ENCODE measurements at places on chromosomes 4 and X. TPM values are rescaled to one million over a fixed set of nuclear protein-coding genes. Genes with fewer than 3 reads are reported as not detected.
A peak's percentile ranks its signal among the peaks of the same experiment; 100 is the strongest.

- no peak overlapping the region for H3K27ac ChIP-seq
- H3K36me3 ChIP-seq: no peaks in the 10 kb centered on the region
- no peaks in the 10 kb centered on the region for H3K27me3 ChIP-seq
- DNase-seq: peak; percentile 31
- peaks cover 2% of the 10 kb centered on the region for H3K4me1 ChIP-seq
Measured at GRCh38 chr4:77120886-77121508, 36.0 kb upstream of the CCNG2 start.

The TRPC5OS gene
- total RNA-seq: not detected

GRCh38 chr4:121307445-121308327, 73.1 kb downstream of the QRFPR start:
- no peaks in the 10 kb centered on the region for H3K27me3 ChIP-seq
- H3K36me3 ChIP-seq: no peaks in the 10 kb centered on the region
- no peaks in the 10 kb centered on the region for H3K4me1 ChIP-seq
- peak; percentile 58 for DNase-seq
- H3K27ac ChIP-seq: no peak overlapping the region

GRCh38 chr4:156442912-156443311, 489.2 kb upstream of the CTSO start:
- H3K27ac ChIP-seq: no peak overlapping the region
- H3K27me3 ChIP-seq: no peaks in the 10 kb centered on the region
- H3K4me3 ChIP-seq: no peak overlapping the region
- no peak for DNase-seq
- H3K36me3 ChIP-seq: no peaks in the 10 kb centered on the region

The PIR gene
- total RNA-seq: 25.1 TPM

The NUDT10 gene
- total RNA-seq: 11.9 TPM

DNA sequence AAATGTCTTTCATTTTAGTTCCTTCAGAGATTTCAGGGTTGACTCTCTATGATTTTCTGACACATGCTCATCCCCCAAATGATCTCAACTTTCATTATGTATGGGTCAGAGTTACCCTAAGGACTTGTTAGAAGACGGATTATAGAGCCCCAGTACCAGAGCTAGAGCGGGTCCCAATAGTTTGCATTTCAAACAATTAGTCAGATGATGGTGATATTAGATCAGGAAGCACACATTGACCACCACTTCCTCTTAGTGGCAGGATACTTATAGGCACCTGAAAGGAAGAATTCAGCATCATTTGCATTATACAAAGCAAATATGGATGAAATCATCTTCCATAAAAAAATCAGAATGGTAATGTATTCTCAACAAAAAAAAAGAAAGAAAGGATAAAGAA, 106.1 kb downstream of the GALNTL6 start:
- H3K27ac ChIP-seq: no peak overlapping the region
- DNase-seq: no peak
- no peaks in the 10 kb centered on the region for H3K36me3 ChIP-seq
- no peaks in the 10 kb centered on the region for H3K4me1 ChIP-seq
- no peak overlapping the region for H3K4me3 ChIP-seq
- no peaks in the 10 kb centered on the region for H3K27me3 ChIP-seq

GRCh38 chr4:15374656-15375055, 53.2 kb upstream of the C1QTNF7 start:
- H3K4me1 ChIP-seq: peaks cover 9% of the 10 kb centered on the region
- no peaks in the 10 kb centered on the region for H3K36me3 ChIP-seq
- H3K4me3 ChIP-seq: no peak overlapping the region
- no peak overlapping the region for H3K27ac ChIP-seq

DNA sequence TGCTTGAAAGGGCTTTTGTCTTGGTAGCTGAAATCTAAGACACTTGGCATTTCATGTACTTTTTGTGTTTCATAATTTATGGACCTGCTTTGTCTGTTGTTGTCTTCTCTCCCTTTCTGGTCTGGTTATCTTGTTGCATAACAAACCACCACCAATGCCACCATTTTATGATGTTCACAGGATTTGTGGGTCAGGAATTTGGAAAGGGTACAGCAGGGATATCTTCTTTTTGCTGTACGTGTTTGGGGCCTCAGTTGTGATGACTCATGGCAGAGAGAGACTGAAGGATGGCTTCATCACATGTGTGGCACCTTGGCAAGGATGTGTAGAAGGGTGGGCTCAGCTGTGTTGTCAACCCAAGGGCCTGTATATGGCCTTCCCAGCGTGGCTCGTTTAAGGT, 35.2 kb downstream of the KDM6A start:
- peaks cover 23% of the 10 kb centered on the region for H3K36me3 ChIP-seq
- H3K4me1 ChIP-seq: no peaks in the 10 kb centered on the region
- no peak overlapping the region for H3K4me3 ChIP-seq
- DNase-seq: no peak

DNA sequence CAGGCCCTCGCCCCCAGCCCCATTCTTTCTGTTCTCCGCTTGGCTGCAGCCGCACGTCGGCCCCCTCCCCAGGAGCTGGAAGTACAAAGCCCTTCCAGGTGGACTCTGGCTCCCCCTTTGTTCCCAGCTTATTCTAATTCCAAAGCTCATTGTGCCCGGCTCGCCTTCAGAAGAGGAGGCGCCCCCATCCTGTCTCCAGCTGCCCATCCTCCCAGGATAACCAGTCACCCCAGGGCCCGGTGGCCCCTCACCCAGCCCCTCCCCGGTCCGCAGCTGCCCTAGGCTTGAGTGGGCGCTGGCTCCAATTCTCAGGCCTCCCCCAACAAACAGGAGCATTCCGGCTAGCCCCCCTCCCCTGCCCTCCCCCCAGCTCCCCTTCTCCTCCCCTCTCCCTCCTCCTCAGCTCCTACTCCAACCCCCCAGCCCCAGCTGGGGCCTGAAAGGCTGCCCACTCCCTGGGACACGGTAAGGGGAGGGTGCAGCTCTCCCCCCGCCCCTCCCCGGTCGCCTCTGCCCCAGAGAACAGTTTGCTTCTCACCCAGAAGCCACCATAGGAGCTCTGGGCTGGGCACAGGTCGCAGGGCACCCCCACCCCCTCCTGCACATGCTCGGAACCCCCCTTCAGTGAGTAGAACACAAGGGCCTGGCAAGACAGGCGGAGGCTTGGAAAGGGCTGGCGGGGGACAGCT, 3.1 kb upstream of the SLC6A8 start:
- H3K36me3 ChIP-seq: peaks cover 29% of the 10 kb centered on the region
- H3K4me3 ChIP-seq: no peak overlapping the region
- H3K27me3 ChIP-seq: no peaks in the 10 kb centered on the region
- no peaks in the 10 kb centered on the region for H3K4me1 ChIP-seq
- DNase-seq: peak; percentile 59
- no peak overlapping the region for H3K27ac ChIP-seq

DNA sequence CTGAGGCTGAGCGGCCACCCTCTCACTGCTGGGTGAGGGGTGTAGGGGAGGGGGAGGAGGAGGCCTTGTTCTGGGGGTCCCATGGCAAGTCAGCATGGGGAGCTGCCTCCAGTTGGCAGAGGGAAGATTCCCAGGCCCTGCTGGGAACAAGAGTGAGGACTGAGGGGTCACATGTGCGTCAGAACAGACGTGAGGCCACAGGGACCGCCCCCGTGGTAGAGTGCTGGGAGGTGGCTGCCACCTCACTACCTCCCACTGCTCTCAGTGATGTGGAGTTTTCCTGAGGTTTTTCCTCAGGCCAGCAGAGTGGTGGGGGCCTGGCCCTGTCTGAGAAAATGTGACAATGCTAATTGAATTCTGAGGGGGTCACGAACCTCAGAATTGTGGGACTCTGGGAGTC, 568 bp downstream of the MAGEC1 start:
- H3K27me3 ChIP-seq: no peaks in the 10 kb centered on the region
- no peak overlapping the region for H3K27ac ChIP-seq
- no peak for DNase-seq
- H3K4me3 ChIP-seq: no peak overlapping the region

GRCh38 chrX:26597981-26598380, 382.0 kb downstream of the MAGEB5 start:
- H3K4me1 ChIP-seq: no peaks in the 10 kb centered on the region
- no peaks in the 10 kb centered on the region for H3K27me3 ChIP-seq
- H3K4me3 ChIP-seq: no peak overlapping the region
- no peaks in the 10 kb centered on the region for H3K36me3 ChIP-seq

- DNase-seq: no peak
- H3K4me3 ChIP-seq: no peak overlapping the region
- H3K27me3 ChIP-seq: no peaks in the 10 kb centered on the region
- no peaks in the 10 kb centered on the region for H3K4me1 ChIP-seq
Measured at GRCh38 chrX:149392921-149393320, 112.2 kb downstream of the IDS start.

The MAP9 gene
- total RNA-seq: 16.0 TPM

Data from H9 (cell line).